Caco-2 (cell line): ENCODE measurements at places on chromosomes 1 and 21. TPM values are rescaled to one million over a fixed set of nuclear protein-coding genes. Genes with fewer than 3 reads are reported as not detected.

- DNase-seq: no peak
Observed at GRCh38 chr1:231660198-231660597, 33.6 kb downstream of the DISC1 start.

DNA sequence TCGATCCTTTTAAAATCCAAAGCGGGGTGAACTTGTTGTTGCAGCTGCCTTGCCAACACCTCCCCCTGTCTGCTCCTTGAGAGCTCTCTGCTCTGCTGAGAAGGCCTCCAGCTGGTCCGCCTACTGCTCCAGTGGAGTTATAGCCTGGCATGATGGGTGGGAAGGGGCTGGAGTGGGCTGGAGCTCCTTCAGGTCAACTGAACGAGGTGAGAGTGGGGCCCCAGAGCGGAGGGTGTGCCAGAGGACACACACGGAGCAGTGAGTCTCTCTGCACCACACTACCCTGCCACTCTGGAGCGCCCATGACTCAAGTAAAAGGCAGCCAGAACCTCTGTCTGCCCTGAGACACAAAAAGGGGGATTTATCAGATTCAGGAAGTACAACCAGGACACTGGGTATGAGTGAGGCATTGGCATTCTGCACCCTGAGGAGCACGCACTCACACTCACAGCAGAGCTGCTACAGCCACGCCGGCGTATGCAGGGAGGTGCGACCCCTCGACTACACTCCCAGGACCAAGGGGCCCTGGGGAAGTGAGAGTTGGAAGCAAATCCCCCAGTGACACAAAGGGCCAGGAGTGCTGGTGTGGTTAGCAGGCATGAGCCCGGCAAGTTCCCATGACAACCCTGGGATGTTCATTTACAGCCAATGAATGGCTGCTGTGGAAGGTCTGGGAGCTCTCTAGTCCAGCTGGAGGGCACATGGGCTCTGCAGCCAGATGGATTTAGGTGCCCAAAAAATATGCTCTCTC is 28.0 kb upstream of the EVA1B start:
- no peak for DNase-seq

- no peak for DNase-seq
Observed at GRCh38 chr1:7298749-7299151, 472.3 kb upstream of the VAMP3 start.

- DNase-seq: no peak
Observed at GRCh38 chr1:214882616-214883015, 199.9 kb upstream of the KCNK2 start.

GRCh38 chr1:113986802-113987201 is 7.5 kb downstream of the OLFML3 start:
- DNase-seq: no peak

GRCh38 chr1:212557739-212558692 is 50.5 kb upstream of the ATF3 start:
- DNase-seq: peak; percentile 58

DNA sequence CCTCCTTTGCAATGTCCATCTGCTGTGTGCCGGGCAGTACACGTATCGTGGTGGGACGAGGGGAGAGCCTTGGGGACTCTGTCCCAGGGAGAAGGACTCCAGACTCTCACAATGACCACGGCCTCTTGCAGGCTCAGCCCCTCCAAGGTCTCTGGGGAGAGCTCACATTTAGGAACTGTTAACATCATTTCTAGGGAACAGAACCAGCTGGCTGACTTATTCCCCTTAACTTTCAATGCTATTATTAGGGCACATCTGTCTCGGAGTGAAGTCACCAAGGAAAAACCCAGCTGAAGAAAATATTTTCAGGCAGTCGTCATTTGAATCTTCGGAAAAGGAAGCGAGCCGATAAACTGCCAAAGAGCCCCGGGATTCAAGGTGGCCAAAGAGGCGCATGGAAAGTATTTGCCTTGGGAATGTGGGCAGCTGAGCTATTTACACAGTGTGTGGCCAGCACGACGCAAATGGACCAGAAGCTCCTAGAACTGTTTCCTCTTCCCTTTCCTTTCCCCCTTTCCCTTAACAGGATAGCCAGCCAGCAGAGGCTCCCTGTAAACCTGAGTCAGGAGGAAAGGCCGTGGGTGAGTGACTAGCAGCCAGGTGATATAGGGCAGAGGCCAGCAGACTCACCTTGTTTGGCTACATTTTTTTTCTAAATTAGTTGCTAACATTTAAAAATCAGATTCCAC is 74.5 kb downstream of the ITPKB start:
- no peak for DNase-seq

- DNase-seq: no peak
Observed at GRCh38 chr1:167819849-167820683, 93.9 kb downstream of the ADCY10 start.

- DNase-seq: no peak
Observed at GRCh38 chr1:245353411-245353810, 198.6 kb downstream of the KIF26B start.

DNA sequence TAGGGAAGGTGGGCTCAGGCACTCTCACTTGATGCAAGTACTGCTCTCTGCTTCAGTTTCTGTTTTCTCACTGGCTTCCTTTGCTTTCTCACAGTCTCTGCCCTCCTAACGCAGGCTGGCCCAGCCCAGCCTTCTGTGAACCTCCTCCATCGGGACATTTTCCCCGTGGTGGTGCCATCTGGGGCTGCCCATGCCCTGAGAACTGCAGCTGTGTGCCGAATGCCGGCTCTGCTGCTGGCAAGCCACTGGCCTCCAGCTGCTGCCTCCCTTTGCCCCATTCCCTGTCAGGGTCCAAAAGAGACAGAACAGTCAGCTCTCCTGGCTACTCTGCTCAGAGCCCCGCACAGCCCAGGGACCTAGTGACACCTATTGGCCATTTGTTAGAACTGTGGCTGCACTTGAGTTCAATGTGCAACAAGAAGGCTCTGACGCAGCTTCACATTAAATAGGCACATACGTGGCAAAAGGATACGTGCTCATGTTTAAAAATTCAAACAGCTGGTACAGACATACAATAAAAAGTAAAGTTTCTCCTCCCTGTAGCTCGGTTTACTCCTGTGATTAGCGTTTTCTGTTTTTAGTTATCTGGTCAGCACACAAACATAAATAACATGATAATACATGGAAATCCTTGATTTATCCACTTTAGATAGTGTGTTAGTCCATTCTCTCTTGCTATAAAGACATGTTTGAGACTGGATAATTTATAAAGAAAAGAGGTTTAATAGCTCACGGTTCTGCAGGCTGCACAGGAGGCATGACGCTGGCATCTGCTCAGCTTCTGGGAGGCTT is 46.6 kb downstream of the FCRL5 start:
- peak; percentile 63 for DNase-seq

DNA sequence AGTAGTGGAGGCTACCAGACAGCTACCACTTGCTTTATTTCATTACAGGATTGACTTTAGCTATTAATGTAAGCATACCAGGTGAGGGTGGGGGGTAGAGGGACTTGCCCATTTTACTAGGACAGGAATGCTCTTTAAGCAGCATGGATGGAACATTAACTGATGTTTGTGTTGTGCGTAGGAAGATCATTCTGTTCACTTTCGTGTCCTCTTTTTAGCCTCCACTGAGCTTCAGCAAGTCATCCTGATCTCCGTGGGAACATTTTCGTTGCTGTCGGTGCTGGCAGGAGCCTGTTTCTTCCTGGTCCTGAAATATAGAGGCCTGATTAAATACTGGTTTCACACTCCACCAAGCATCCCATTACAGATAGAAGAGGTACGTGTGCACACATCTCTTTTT is 29.3 kb downstream of the IFNGR2 start:
- no peak for DNase-seq

DNA sequence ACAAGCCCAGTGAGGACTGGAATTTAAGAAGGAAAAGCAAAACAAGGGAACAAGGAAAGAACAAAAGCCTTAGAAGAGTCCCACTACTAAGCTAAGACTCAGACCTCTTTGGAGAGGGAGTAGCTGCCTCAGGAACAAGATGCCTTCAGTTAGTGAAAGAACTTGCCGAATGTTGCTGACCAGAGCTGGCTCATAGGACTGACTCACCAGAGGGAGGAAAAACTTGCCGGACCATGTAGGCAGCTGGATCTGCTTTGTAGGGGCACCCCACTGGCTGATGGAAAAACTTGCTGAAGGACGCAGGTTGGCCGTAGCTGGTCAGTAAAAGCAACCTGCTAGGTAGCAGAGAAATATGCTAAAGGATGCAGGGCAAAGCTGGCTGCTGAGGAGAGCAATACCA is 15.3 kb upstream of the ZSWIM5 start:
- DNase-seq: no peak

DNA sequence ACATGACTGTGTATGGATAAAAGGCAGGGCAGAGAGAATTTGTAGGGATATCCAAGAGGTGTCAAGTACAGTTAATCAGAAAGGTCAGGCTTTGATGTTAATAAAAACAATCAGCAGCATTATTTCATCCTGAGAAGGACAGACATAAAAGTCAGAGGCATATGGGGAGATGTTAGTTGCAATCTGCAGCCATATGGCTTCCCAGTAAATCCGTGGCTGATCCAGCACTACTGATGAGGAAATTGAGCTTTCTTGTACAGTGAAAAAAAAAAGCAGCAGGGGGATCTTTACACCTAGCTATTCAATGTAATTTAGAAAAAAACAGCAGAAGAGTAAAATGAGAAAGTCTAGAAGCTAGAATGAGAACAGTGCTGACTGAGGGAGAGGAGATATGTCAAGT is 2.2 kb upstream of the SPRR1B start:
- DNase-seq: no peak

DNA sequence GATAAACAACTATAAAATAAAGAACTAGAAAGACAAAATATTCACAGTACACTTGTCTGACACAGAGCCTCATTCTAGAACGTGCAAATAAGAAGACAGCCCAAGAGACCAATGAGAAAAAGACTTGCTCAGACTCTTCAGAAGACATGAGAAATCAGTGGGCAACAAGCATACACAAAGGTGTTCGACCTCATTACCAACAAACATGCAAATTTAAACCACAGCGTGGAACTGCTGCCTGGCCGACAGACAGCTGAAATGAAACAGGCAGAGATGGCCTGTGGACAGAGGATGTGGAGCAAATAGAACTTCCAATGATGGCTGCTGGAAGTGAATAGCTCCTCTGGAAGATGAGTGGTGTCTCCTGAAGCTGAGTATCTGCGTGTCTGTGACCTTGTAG is 22.4 kb upstream of the COL6A1 start:
- DNase-seq: no peak

- no peak for DNase-seq
Observed at GRCh38 chr1:75423616-75424015, 187.3 kb downstream of the SLC44A5 start.

- DNase-seq: no peak
Observed at GRCh38 chr1:67988066-67988465, 62.4 kb downstream of the DIRAS3 start.

DNA sequence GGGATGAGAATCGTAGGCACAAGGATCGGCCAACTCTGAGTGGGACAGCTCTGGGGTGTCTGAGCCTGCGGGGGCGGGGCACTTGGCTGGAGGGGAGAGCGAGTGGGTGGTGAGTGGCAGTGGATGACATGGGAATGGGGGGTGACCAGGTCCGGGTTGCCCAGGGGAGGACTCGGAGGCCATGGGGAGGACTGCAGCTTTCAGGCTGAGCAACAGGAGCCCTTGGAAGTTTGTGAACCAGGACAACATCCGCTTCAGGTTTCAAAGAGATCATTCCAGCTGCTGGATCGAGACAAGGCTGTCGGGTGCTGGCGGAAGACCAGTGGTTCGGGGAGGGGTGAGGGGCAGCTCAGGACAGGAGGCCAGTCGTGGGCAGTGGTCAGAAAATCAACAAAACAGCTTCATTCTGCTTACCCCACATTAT is 124.4 kb upstream of the IRF2BP2 start:
- no peak for DNase-seq

GRCh38 chr1:213417846-213418245 is 366.8 kb downstream of the RPS6KC1 start:
- no peak for DNase-seq

- no peak for DNase-seq
Observed at GRCh38 chr1:180235502-180236239, 5.6 kb downstream of the LHX4 start.

GRCh38 chr1:165884690-165885304 is 57.4 kb downstream of the UCK2 start:
- DNase-seq: no peak

GRCh38 chr1:247451388-247452010 is 6.4 kb downstream of the OR2B11 start:
- DNase-seq: no peak

GRCh38 chr1:171809834-171810233 is 28.4 kb downstream of the METTL13 start:
- DNase-seq: no peak

DNA sequence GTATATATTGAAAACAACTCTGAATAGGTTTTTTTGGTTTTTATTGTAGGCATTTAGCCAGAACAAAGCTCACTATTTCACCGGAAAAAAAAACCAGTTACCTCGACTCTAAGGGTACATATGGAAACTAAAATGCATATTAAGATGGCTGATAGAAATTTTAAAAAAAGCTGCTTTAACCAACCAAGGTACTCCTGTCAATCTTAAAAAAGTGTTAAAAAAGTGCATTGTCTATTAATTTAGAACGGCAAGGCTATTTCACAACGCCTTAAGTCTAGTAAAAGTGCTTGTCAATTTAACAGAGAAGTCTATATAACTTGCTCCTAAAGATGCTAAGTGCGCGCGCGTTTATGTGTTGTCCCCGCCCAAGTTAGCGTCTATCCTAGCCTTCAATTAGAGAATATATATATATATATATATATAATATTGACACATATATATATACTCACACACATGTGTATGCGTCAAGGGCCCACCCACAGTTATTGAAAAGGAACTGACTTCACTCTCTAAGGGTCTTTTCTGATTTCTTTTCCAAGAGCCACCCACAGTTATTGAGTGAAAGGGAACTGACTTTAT is 934 bp downstream of the ASPM start:
- DNase-seq: no peak

Gene FOXD3
- total RNA-seq: not detected in 2 replicates

Gene S100A6
- total RNA-seq: 416 and 432 TPM in 2 replicates

Gene S1PR1
- total RNA-seq: not detected in 2 replicates

Gene S100A7A
- total RNA-seq: not detected in 2 replicates

Gene KIF17
- total RNA-seq: 1.3 and 1.5 TPM in 2 replicates
